Fibroblast of skin of back (primary cell): ENCODE measurements at places on chromosomes 2 and 18.

DNA sequence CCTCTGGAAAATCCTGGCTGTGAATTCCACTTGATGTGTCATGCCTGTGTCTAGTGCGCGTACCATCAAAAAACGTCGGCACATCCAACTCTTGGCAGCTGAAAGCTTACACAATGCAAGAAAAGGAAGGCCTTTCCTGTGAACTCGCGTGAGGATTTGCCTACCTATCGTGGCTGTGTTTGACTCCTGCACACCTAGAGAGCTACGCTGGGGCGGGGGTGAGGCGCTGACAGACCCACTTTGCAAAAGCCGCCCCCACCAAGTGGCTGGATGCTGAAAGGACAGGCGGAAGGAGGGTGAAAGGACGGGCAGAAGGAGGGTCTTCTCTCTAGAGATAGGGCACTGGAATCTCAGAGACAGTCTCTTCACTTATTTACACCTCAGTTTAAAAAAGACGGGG lies 270.1 kb downstream of the EIPR1 start:
- no peak for DNase-seq

DNA sequence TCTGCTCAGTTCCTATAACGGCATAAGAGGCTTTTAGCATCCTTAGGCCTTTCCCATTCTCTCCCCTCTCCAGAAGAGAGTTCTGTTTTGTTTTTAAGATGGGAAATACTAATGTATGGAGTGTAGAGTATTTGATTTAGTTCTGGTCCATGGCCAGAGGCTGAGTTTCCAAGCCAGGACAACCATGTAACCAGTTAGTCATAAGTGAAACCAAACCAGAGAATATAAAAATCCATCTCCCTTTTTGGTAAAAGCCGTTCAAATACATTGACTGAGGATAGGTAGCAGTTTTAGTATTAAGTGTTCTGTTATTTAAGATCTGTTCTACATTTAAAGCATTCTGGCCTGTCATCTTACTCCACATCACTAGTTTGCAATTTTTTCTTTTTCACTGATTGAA lies 3.1 kb downstream of the PSMD1 start:
- no peak for DNase-seq

DNA sequence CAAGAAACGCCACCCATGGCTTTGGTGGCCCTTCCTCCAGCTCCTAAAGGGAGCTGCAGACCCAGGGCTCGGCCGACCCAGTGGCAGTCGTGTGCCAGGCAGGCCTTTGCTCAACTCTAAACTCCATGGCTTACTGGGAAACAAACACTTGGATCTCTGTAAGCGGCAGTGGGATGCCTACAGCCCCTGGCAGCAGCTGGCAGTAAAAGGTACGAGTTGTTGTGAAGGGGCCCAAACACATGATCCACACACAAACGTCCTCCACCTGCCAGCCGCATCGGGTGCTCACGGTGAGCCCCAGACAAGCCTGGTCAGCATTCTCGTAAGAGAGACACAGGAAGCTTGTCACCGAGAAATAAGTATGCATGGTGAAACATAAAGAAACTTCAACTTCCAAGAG lies 214.9 kb downstream of the MGAT5 start:
- no peak for DNase-seq

DNA sequence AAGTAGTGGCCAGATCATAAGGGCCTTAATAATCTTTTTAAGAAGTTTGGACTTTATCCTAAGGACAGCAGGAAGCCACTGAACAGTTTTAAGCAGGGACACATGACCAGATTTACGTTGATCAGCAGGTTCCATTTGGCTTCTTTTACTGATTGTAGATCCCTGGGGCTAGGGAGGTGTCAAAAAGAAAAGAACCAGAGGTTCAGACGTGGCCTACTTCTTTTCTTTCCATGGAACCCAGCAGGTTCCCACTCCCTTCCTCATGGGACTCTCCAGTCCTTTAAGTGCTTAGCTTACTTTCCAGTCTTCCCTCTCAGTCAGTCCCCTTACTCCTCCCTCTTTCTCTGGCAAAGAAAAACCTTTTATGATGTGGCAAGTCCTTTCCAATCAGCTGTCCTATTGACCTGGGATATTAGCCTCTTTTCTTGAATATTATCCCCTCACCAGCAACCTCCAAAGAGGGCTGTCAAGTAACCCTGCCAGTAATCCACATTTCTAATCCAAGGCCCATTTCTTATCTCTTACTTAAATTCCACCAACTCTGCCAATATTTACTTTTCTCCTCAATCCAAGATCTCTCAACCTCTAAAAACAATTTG lies 33.5 kb downstream of the NHEJ1 start:
- no peak for DNase-seq

DNA sequence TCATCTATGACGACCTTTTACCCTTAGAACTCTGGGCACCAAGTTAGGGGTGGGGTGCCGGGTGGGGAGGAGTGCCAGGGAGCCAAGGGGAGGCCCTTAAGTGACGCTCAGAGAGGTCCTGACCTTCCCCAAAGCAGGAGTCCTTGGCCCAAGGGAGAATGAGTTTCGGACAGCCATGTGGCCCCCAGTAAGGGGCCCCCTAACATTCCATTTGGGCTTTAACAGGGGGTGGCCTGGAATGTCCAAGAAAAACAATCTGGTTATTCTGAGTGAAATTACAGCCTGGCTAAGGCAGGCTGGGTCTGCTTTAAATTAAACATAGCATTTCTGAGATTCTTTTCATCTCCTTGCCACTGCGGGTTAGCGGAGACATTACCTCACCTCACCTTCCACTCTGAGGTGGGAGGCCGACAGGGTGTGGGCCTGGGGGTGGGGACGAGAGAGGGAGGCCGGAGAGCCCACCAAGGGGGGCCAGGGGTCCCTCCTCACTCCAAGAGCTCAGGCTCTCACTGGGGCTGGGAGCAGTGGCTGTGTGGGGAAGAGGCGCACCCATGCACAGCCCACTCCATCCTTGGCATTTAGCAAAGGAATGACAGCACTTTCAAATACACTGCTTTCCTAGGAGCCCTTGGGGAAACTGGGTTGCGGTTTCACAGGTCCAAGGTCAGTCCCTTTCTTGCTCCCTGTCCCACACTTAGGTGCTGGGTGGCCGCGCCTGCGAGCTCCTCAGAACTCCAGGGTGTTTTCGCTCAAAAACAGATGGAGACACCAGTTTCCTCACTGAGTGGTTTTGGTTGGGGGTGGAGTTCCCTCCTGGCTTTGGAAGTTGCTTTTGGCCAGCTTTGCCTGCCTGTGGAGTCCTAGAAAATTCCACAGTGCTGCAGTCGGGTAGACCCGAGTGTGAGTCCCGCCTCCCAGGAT lies 107.4 kb downstream of the POLR1A start:
- DNase-seq: peak; percentile 94

GRCh38 chr2:222025881-222026271 lies 272.9 kb downstream of the PAX3 start:
- DNase-seq: no peak

GRCh38 chr2:206031950-206032567 lies 53.9 kb downstream of the INO80D start:
- DNase-seq: no peak

GRCh38 chr18:58535340-58536201 lies 93.3 kb downstream of the ALPK2 start:
- DNase-seq: peak; percentile 27

- DNase-seq: no peak
These were observed 15.4 kb upstream of the ACYP2 start for GRCh38 chr2:54099829-54100585.

DNA sequence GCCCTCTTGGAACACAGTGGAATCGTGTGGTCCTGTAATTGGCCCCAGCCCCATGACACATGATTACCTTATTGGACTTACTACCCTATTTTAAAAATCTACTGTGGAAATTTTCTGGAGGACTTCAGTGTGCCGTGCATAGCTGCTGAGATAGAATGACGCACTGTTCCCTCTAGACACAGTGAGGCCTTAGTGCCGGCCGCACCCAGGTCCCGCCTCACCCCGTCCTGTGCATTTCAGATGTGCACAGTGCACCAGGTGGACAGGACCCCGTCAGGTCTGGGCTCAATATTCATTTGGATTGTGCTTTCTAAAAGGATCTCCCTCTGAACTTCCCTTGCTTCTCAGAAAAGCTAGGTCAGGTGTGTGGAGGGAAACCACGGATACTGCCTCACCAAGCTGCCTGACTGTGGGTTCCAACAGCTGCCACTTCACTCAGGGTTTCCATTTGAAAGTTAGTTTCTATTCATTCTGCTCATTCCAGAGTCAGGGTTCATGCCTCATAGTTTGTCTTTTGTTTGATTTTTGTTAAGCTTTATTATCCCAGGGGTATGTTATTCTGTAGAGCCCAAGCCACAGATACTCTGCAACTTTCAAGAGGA lies 155.8 kb downstream of the PTGR3 start:
- no peak for DNase-seq

DNA sequence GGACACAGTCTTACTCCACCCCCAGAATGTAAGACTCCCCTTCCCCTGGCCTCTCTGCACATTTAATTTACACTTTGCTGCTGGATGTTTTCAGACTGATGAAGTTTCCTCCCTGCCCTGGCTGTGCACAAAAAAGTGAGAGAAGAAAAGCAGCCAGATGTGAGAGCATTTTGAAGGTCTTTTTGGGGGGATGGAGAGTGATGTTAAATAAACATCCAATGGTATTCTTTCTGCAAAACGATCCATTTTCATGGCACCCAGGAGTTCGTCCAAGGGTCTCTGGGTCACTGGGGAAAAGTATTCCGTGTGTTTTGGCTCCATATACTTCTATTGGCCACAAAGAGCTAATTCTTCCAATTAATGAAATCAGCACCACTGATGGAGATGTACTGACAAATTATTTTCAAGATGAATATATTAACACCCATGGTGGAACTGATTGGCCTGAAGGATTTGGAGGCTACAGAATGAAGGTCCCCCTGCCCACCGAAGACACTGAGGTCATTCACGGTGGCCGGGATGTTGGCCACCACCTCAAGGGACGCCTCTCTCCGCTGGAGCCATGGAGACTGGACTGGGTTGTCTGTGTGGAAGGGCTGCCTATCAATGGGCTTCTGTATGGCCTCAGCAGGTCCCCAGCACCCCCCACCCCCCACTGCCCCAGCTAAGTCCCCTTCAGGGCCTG lies 107.6 kb upstream of the PKDCC start:
- DNase-seq: no peak

DNA sequence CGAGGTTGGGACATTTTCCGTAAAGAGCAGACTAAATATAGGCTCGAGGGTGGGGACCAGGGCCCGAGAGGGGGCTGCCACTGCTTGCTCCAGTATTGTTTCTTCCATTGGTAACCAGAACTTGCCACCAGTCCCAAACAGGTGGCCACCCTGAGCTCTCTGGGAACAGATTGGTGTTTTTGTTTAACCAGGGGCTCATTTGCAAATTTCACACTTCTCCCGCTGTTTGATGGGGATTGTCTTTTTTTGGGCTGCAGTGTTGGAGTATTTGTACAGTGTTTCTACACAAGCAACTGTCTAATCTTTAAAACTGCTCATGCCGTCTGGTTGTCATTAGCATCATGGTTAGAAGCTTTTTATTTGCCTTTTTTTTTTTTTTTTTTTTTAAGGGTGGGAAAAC lies 8.5 kb downstream of the AGAP1 start:
- DNase-seq: no peak

- DNase-seq: peak; percentile 30
These were observed 46.2 kb downstream of the TWSG1 start for GRCh38 chr18:9380621-9381395.

GRCh38 chr2:128271597-128271910 lies 47.1 kb downstream of the HS6ST1 start:
- no peak for DNase-seq

GRCh38 chr2:129074298-129074920 lies 755.7 kb upstream of the HS6ST1 start:
- no peak for DNase-seq

- no peak for DNase-seq
These were observed 4.4 kb upstream of the ALS2 start for GRCh38 chr2:201785135-201785534.

DNA sequence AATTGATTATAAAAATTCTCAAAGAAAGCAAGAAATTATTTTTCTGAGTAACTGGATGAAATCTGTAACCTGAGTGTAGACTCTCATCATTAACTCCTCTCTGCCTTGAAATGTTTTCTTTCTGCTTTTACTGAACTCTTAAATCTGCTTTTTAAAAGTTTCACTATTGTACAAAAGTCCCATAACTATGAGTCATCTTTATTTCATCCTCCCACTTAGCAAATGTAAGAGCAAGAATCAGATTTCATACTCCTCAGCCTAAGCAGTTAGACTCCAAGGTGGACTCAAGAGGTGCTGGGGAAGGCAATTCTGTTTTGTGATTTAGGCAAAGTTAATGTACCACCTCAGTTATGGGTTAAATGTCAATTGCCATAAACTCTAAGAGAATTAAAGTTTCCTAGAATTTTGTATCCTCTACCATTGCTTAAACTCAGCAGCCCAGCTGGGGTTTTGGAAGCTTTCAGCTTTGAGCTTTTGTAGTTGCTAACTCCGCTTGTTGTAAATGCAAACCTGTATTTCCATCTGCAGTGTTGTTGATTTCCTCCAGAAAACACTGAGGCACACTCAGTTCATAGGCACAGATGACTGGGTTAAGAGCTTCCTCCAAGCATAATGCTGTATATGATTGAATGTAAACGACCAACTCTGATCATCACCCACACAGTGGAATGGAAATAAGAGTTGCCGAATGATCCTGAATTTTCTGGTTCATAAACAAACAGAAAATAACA lies 268.8 kb downstream of the ARHGAP15 start:
- peak; percentile 36 for DNase-seq

GRCh38 chr2:35298493-35298892 lies 1057.1 kb upstream of the CRIM1 start:
- DNase-seq: peak; percentile 87

DNA sequence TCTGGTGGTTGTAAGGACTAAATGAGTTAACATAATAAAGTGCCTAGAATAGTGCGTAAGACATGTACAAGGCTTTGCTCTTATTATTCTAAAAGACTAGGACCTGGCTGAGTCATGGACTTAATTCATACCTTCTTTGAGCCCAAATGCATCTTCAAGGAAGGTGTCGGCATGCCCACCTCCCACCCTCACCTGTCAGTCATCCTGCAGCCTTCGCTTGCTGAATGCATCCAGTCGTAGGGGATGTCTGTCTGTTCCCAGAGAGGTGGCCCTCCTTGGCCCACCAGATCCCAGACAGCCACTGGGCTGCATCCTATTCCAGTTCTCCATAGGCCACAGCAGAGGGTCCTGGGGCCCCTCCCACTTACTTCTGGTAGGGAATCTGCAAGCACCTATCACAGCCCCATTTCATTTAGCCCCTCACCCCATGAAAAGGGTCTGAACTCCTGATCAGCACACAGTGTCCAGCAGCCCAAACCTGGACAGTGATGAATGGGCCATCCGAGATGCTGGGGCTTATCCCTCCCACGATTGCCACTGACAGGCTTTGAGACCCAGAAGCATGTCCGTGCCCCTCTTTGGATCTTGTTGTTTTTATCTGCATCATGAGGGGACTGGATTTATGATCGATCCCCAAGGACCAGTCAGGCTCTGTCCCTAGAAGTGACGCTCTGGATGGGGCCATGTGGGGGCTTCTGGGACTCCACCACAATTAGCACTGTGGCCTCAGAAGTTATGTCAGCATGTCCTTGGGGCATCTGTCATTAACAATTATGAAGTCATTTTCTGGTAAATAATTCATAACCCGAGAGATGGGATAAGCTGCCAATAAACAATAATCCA lies 101.1 kb downstream of the KLHL29 start:
- no peak for DNase-seq

GRCh38 chr2:62462211-62462610 lies 43.8 kb downstream of the TMEM17 start:
- DNase-seq: no peak
